T-cell (primary cell): ENCODE measurements at places on chromosomes 16 and 17. TPM values are rescaled to one million over a fixed set of nuclear protein-coding genes. Genes with fewer than 3 reads are reported as not detected.

The SP6 gene
- 0.10 TPM for total RNA-seq

The SMIM5 gene
- total RNA-seq = 0.39 TPM

DNA sequence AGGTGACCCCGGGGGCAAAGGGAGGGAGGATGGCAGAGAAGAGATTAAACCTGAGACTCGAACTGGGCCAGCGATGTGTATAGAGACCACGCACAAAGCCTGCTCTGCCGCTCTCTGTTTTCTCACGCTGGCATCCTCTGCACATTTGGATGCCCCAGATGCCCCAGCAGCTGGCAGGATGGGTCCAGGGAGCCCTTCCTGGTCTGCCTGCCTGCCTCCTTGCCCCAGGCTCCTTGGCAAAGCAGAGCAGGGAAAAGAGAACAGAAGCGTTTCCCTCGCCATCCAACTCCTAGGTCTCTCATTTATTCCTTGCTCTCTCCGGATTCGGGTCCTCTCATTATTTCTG, 5.2 kb upstream of the PIPOX start:
- DNase-seq = no peak

DNA sequence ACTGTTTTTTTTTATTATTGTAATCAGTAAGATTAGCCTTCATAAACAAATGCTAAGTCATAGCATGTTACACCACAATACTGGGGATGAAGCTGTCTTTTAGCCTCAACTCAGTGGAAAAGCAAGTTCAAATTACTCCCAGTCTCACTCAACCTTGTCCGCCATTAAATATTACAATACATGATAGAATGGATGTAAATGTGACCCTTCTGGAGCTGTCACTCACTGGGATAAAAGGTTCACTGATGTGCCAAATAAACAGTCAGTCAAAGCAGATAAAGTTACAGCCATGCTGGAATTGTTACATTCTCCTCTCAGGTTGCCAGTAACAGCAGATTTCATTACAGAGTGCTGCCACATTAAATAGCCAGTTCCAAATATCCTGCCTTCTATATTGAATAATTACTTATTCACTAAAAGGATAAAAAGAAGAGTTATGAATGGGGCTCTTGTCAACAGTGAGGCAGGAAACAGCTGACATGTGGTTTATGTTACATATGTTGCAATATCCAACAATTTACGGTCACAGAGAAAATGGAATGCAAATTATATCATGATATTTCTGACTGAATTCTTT, 53.4 kb downstream of the BRIP1 start:
- DNase-seq = no peak

- no peak for DNase-seq
Observed at GRCh38 chr17:44776628-44777393, 18.0 kb downstream of the ADAM11 start.

The NACA2 gene
- not detected for total RNA-seq
